ENCODE measurements at places on chromosomes 5 and 9. TPM values are rescaled to one million over a fixed set of nuclear protein-coding genes. Genes with fewer than 3 reads are reported as not detected.

DNA sequence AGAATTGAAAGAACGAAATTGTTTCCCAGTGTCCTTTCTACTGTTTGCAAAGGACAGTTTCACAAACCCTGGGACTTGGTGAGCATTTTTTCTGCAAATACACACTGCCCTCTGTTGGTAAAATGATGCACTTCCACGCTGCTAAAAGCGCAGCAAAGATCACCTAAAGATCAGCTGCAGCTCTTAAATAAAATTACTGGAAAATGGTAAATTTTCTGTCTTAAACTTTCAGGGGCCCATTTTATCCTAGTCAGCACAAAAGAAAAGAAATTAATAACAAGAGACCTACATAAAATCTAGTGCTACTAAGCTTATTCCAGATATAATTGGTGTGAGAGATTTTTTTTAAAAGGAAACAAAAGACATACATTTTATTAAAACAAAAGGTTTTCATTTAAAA is 566.0 kb downstream of the CAAP1 start:
- no peak for DNase-seq

DNA sequence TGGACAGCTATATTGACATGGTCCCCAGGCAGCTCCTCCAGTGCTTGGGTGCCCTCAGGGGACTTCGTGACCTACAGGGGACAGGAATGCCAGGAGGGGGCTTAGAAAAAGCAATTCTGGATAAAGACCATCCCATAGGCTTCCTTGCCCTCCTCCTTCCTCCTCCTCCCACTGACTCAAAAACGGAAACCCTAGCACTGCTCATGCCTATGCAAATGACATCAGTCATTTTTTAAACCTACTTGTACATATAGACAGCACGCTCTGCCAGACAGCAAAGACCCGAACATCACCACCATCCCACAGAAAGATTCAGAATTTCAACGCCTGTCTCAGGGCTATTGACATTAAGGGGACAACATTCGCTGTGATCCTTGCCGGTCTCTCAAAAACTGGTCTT is 11.0 kb downstream of the IGFBPL1 start:
- DNase-seq = no peak

DNA sequence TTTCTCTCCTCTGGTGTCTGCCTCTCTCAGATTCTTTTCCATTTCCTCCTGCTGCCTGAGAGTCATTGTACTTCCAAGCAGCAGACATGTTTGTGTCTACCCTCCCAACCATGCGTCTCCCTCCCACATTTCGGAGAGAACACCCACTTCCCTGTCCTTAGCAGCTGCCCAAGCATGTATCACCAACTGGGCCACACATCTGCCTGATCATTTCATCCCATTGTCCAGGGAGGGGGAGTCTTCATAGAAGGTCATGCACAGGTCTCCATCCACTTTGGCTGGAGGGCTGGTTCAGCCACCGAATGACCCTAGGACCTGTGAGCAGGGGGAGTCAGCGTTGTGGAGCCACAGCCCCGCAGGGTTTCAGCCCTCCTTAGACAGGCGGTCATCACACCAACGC is 75.4 kb downstream of the MAP1B start:
- no peak for DNase-seq

GRCh38 chr5:169934990-169935389 is 45.3 kb downstream of the INSYN2B start:
- DNase-seq = no peak

The FOXD4L3 gene
- total RNA-seq = 0.12 TPM

The FABP6 gene
- not detected for total RNA-seq

The AMACR gene
- total RNA-seq = 35.2 TPM
